ENCODE measurements at places on chromosomes 3 and 15.

DNA sequence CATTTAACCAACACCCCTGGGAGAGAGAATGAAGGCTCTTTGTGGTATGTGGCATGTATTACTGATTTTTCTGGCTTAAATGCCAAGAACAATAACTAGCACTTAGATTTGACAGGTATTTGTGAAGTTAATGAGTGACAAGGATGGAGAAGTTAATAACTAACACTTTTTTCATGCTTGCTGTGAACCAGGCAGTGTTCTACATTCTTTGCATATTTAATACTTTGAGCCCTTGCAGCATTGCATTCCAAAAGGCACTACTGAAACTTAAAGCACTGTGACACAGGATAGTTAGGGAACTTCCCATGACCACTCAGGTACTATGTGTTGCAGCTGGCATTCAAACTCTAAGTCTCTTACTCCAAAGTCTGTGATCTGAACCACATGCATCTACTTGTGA is 650.6 kb downstream of the ZPLD1 start:
- no peak for DNase-seq

GRCh38 chr15:77548589-77549557 is 83.8 kb downstream of the LINGO1 start:
- peak; percentile 60 for DNase-seq

- no peak for DNase-seq
These were observed 72.7 kb upstream of the CORO2B start for GRCh38 chr15:68506071-68506470.

DNA sequence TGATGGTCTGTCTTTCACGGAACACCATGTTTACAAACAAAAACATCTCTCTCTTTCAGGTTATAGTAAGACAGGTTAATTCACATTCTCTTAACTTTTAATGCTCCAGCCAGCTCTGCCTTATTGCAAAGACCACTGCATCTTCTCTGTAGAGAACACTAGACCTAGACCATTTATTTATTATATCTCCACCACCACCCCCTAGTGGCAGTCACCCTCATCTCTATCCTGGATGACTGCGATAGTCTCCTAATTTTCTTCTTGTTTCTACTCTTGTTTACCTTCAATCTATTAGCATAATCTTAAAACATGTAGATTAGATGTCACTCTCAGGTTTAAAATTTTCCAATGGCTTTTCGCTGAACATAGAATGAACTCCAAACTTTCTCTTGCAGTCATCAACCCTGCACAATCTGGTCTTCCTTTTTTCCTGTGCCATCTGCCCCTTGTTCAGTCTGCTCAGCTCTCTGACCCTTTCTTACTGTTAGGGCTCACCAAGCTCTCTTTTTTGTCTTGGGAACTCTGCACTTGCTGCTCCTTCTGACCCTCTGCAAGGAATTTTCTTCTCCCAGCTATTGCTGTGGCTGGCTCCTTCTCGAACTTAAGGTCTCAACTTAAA is 155.6 kb downstream of the SQOR start:
- peak; percentile 32 for DNase-seq

- DNase-seq = no peak
These were observed 571.9 kb upstream of the CBLB start for GRCh38 chr3:106440672-106441071.

DNA sequence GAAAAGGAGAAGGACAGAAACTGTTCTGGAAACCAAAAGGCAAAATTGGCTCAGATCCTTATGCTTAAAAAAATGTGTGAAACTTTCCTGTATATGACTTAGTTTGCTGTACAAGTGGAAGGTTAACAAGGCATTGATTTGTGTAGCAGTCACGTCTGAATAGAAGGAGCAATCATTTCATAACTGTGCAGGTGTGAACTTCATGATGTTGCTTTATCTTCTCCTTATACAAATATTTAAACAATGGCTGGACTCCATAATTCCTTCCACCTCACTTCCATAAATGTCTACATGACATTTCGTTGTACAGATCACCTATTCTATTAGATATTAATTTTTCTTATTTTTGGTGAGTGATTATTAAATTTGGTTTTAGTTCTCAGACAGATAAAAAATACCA is 382.7 kb upstream of the NPAP1 start:
- DNase-seq = no peak

GRCh38 chr3:1010228-1010627 is 82.6 kb upstream of the CNTN6 start:
- DNase-seq = no peak

DNA sequence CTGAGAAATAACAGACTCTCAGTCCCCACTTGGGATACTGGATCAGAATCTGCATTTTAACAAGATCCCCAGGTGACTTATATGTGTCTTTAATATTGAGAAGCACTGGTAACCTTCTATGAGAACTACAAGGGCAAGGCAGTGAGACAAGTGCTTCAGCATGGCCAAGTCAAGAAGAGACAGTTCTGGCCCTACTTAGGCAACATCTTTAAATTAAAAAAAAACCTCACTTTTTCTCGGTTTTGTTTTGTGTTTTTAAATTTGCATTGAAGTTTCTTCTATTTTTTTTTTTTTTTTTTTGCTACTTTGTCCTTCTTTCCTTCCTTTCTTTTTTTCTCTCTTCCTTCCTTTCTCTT is 42.5 kb upstream of the SPTSSB start:
- DNase-seq = no peak

- DNase-seq = no peak
These were observed 18.1 kb upstream of the C3orf38 start for GRCh38 chr3:88131695-88132094.

DNA sequence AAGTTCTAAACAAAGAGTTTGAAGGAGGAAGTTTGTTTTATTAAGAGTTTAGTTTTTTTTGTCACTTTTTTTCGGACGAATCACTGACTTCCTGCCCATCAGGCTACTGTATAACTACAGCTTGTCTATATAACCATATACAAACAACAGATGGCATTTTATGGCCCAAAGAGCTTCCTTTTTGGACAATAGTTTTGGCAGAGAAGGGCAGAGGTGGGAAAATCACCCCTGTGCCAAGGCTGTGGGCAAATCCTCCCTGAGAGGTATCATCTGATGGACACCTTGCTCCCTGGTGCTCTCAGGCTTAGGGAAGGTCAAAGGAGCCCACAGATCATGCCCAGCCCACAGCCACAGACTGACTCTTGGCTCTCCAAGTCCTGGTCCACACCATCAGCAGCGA is 113.4 kb downstream of the OXNAD1 start:
- no peak for DNase-seq

DNA sequence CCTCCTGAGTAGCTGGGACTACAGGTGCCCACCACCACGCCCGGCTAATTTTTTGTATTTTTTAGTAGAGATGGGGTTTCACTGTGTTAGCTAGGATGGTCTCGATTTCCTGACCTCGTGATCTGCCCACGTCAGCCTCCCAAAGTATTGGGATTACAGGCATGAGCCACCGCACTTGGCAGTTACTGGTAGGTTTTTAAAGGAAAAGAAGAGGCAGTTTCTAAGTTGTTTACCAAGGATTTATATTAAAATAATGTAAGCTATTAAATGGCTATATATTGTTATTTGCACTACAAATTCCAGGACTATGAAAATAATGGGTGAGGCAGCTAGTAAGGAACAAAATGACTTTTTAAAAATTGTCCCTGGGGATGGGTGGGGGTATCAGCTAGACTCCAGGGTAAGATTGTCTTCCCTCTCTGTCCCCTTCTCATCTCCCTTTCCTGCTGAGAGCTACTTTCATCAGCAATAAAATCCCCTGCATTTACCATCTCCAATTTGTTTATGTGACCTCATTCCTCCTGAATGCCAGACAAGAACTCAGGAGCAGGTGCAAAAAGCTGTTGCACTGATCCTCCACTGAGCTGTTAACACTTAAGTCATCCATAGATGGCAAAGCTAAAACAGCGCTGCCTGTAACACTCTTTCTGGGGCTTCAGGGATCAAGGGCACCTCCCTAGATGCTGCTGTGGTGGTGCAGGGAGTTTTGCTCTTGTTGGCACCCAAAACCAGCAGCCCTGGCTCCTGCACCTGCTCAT is 165.2 kb downstream of the ZPLD1 start:
- DNase-seq = no peak

DNA sequence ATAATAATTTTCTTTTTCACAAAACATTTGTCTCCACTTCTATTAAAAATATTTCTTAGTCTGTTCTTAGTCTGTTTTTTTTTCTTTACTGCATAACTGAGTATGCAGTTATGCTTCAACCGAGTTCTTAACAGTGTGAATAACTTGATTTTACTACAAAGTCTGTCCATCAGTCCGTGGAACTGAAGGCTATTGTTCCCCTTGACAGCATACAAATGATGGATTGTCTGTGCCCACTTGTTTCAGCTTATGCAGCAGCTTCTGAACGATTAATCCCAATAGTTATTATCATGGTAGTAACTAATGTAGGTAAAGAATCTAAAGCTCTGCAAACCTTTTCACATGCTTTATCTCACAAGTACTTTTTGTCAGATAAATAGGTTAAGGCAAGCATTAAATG is 150.7 kb downstream of the SSR3 start:
- no peak for DNase-seq

DNA sequence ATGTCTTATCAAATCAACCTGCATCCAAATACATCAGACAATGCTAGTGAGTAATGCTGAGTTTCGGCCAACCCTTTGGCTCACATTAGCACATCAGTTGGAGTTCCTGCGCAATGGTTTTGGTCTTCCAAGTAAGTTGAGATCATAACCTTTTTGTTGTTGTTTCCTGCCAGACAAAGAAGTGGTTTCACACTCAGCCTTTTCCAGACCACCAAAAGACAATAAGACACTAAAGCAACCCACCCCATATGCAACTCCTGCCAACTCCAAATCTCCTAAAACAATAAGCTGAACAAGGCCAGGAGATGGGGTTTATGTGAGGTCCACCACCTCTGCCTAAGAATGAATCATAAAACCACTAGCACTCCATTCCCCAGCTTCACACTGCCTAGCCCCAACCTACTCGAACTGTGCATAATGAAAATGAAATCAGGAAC is 177.0 kb downstream of the ERC2 start:
- DNase-seq = no peak

DNA sequence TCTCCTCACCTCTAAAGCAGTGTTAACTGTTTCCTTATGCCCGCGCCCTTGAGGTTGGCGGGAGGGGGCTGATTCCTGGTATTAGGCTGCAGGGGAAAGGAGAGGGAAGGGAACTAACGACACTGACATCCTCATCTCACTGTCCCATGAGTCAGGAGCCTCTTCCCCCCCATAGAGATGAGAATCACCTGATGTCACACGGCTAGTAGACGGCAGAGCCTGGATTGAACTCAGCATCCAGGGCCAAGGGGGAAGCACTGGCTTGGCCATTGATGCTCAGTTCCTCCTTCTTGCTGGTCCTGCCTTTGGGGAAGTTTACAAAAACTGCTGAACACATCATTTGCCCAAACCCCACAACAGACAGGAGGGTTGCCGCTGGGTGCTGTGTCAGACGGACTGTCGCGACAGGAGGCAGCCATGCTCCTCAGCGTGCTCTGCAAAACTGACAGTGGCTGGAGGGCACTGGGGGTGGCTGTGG is 38.5 kb downstream of the IDH2 start:
- peak; percentile 81 for DNase-seq

DNA sequence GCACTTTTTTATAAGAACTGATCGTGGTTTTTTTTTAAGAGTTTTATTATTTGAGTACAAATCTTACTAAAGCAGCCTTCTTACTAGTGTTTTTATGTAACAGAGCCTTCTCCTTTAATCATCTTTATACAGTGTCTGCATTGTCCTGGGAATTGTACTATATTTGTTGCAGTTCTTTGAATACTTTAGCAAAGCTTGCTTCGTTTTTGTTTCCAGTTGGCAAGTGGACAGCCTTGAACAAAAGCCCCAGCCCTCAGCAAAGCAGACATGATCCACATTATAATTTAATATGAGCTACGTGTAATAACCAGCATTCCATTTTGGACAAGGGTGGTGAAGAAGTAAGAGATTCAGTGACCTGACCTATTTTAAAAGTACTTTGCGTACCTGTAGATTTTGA is 112.2 kb upstream of the FLNB start:
- no peak for DNase-seq

- no peak for DNase-seq
These were observed 148.6 kb upstream of the CDIN1 start for GRCh38 chr15:36430726-36431265.

DNA sequence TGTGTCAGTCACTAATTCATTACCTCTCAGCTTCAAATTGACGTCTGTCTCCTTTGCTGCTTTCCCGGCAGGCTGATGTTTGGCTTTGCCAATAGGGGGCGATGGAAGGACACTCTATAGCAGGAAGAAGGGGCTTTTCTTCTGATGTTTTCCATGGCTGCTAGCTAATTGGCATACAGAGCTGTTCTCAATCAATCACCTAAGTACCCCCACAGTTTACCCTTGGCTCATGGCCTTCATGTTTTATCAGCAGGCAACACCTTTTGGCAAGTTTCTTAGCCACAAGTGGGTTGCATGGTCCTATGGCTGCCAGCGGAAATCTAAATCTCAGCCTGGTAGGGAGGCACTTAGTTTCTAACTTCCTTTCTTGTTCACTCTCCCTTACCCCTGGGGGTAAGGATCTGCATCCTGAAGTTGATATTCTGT is 45.0 kb downstream of the ESYT3 start:
- peak; percentile 76 for DNase-seq

- no peak for DNase-seq
These were observed 120.8 kb downstream of the STAG1 start for GRCh38 chr3:136631424-136631823.

GRCh38 chr3:71494212-71494611 is 89.3 kb downstream of the FOXP1 start:
- no peak for DNase-seq

DNA sequence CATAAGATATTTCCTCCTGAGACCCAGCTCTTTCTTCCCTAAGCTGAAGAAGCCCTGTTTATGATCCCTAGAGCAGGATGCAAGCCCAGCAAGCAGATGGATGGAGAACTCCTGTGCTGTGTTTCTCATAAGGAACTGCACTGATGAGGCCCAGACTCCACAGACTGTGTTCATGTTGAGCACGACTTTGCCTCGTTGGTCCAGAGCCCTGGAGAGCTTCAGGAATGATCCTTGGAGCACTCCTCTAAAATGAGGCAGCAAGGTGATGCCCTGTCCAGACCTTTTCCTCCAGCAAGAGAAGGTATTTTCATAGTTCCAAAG is 83.8 kb downstream of the MYLK start:
- no peak for DNase-seq

DNA sequence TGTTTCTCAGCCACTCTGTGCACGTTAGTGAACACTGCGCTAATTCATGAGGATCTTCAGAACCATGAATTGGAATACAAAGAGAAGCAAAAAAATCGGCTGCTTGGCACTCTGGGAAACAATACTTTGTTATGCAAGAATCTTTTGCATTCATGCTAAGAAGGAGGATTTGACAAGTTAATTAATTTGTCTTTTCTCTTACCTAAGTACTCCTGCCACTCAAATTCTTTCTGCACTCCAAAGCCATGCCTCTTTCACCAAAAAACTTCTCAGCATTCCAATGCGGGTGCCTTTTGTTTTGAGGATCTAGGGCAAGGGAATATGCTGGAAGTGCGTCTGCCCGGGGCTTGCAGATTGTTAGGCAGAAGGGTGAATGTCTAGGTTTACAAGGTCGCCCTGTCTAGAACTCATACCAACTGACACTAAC is 11.3 kb upstream of the KAT2B start:
- DNase-seq = no peak
